ENCODE measurements at places on chromosomes 1 and 21.

DNA sequence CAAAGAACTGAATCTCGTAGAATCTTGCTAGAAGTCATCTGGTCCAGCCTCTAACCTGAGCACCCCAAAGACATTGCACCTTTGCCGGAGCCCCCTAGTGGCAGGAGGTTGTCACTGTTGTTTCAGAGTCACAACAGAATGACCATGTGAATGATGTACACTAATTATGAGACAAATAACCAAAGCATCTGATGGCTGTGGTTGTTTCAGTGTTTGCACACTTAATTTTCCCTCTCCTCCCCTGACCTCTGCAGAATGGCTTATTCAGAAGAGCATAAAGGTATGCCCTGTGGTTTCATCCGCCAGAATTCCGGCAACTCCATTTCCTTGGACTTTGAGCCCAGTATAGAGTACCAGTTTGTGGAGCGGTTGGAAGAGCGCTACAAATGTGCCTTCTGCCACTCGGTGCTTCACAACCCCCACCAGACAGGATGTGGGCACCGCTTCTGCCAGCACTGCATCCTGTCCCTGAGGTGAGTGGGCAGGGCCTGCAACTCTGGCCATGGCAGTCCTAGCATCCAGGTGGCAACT, 26.4 kb downstream of the TRAF5 start:
- DNase-seq: no peak

GRCh38 chr1:54709547-54710292, 5.9 kb upstream of the TTC4 start:
- no peak for DNase-seq

GRCh38 chr1:67556297-67556900, 126.2 kb upstream of the SERBP1 start:
- no peak for DNase-seq

DNA sequence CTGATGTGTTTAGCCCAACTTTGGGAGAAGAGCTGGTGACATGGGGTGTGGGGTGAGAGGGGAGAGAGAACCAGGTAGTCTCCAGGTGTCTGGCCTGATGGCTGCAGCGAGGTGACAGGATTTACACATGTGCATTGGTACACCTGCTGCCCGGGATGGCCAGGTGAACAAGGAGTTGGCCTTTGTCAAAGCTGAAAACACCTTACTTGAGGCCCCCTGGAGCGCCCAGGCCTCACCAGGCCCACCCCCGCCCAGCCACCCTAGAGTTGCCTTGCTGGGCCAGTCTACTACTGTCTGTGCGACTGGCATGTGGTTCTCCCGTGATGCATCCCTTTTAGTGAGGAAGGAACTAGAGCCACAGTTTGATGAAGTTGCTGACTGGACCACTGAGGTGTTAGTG, 90.5 kb downstream of the ADARB1 start:
- no peak for DNase-seq

- no peak for DNase-seq
These were observed 18.7 kb downstream of the ZSWIM5 start for GRCh38 chr1:45187725-45188124.

GRCh38 chr21:35674895-35675470, 385.3 kb downstream of the SETD4 start:
- no peak for DNase-seq

DNA sequence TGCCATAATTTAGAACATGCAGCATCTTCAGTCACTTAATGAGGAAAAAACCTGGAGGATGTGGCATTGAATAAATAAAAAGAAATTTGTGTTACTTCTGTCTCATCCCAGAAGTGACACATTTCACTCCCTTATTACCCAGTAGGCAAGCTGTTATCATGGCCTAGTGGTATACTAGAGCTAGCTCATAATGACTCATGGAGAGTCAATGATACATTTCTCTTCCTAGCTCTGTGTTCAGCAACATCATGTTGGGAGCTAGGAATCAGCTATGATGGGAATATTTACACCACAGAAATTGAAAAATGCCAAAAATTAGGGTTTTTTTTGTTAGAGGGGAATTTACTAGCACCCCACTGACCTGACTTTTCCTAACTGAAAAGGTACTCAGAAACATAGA, 182.7 kb downstream of the HMCN1 start:
- DNase-seq: no peak

- DNase-seq: peak; percentile 7
These were observed 739.1 kb downstream of the MATN1 start for GRCh38 chr1:29984166-29984861.

GRCh38 chr1:51559064-51559500, 40.0 kb upstream of the EPS15 start:
- no peak for DNase-seq
